ENCODE measurements at places on chromosomes 5 and 9.

GRCh38 chr5:170482511-170482910 is 21.3 kb upstream of the KCNIP1 start:
- peak; percentile 14 for DNase-seq

- peak; percentile 55 for DNase-seq
Observed at GRCh38 chr9:80995759-80996158, 693.6 kb downstream of the TLE1 start.

- no peak for DNase-seq
Observed at GRCh38 chr9:68731857-68732256, 26.8 kb downstream of the PIP5K1B start.

DNA sequence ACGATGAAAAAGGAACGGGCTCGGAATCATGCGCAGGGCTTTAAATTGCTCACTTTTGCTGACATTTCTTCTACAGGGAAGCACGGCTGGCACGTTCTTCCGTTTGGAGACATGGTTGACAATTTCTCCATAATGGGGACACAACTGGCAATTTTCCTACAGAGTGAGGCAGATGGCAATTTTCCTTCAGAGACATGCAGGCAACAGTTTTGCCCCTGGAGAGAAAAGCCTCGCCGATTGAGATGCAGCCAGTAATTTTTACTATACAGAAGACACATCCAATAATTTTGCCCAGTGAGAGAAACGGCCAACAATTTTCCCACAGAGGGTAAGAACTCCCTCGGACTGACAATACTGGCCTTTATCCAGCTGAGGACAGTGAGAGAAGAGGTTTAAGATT is 90.9 kb upstream of the GPR151 start:
- no peak for DNase-seq

GRCh38 chr9:100714372-100715099 is 136.7 kb downstream of the CAVIN4 start:
- DNase-seq: peak; percentile 83

DNA sequence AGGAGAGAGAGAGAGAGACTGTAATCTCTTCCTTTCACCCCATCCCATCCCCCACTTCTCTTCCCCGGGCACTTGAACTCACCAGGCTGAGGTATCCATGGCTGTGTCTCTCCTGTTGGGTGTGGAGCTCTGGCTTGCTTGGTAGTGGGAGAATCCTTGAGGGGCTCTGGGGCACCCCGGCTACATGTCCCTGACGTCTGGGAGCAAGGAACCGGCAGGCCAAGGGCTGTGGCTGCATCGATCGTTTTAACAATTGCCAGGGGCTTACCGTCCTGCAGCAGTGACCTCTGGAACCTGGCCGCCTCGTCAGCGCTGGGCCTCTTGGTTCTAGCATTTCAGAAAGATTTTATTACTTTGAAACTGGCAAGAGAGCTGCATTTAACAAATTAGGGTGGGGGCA is 30.0 kb downstream of the FGF18 start:
- DNase-seq: no peak

GRCh38 chr9:5909976-5910375 is 19.3 kb downstream of the MLANA start:
- no peak for DNase-seq

DNA sequence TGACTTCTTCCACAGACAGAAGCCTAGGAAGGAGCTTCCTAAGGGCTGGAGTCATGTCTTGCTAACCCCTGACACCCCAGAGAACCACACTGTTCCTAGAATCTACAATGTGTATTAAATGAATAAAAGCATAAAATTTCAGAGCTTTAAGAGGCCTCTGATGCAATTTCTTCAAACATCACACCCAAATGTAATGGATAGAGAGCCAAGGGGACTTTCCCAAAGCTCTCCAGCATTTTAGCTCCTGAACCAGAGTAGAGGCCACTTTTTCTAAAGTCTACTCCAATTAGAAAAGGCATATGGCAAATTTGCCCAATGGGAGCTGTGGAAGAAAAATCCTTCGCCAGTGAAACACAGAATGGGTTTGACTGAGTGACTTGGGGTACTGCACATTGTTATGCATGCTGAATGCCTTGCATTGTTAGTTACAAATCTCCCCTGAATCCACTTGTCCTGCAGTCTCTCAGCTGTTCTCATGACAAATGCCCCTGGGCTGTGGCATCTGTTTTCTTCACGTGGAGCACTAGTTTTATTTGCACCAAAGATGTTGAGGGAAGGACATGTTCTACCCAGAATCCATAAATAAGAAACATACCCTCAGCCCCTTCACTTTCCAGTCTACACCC is 334.0 kb downstream of the ASTN2 start:
- DNase-seq: no peak

- DNase-seq: no peak
Observed at GRCh38 chr5:27876071-27876470, 837.7 kb upstream of the CDH9 start.

DNA sequence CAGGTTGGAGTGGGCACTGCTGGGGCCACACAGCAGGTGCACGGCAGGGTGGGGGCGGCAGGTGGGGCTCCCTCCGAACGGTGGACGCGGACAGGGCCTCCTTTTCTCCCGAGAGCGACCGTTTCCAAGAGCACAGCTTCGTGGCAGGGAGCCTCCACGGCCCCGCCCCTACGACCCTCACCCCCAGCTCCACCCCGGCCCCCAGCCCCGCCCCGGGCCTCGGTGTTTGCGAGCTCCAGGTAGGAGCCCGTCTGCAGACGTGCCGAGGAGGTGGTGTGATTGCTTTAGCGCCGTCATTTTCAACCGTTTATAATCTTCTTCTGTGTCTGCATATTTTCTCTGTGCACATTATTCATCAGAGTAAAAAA is 8.8 kb downstream of the GRIN1 start:
- no peak for DNase-seq

DNA sequence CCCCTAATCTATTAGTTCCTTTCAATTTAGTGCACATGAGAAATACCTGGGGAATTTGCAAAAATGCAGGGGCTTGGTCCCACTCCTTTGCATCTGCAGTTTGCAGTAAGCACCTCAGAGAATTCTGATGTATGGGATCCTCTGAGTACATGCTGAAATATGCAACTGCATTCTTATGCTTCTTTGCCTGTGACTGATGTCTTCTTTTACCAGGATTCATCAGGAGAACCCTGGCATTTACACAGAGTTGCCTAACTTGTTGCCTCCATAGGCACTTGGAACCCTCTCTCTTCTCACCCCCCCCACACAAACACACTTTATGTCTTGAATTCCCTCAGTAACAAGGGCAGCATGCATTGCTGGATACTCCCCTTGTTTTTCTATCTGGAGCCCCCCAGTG is 173.1 kb downstream of the KDM4C start:
- DNase-seq: peak; percentile 66

- peak; percentile 71 for DNase-seq
Observed at GRCh38 chr9:127130661-127131538, 8.5 kb upstream of the ANGPTL2 start.

- DNase-seq: no peak
Observed at GRCh38 chr5:176389135-176390123, 878 bp downstream of the HIGD2A start.

GRCh38 chr5:119269061-119269944 is 86.5 kb upstream of the TNFAIP8 start:
- DNase-seq: peak; percentile 70

DNA sequence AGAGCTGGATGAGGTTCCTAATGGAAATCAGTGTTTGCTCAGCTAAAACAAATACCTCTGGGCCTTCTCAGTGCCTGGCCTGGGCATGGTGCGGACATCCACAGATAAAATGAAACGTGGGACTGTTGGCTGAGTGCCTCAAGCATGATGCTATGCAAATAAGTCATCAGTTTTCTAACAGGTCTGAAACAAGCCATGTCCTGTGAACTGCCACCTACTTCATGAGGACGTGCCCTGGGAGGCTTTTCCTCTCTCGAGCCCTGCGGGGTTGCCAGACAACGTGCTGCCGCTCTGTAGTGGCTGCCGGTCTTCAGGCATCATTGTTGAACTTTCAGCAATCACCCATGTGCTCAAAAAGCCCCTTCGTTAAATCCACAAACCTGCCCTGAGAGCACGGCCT is 240.4 kb upstream of the IRX2 start:
- no peak for DNase-seq

GRCh38 chr9:33393581-33393980 is 8.8 kb downstream of the AQP7 start:
- DNase-seq: no peak

DNA sequence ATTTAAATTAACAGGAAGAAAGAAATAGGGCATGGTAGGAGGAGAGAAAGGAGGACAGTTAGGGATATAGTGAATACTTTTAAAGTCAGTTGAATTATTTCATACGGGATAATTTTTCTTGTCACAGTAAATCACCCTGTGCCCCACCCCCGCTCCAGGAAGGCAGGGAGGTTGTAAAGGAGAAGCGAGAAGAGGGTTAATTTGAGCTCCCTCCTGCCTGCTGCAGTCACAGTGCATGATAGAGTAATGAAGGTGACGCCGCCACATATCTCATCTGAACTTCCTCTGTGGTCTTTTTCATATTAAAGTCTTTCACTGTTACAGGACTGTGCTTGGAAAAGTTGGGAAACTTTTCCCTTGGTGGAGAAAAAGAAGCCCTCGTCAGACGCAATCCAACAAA is 896 bp upstream of the PCSK5 start:
- DNase-seq: no peak

DNA sequence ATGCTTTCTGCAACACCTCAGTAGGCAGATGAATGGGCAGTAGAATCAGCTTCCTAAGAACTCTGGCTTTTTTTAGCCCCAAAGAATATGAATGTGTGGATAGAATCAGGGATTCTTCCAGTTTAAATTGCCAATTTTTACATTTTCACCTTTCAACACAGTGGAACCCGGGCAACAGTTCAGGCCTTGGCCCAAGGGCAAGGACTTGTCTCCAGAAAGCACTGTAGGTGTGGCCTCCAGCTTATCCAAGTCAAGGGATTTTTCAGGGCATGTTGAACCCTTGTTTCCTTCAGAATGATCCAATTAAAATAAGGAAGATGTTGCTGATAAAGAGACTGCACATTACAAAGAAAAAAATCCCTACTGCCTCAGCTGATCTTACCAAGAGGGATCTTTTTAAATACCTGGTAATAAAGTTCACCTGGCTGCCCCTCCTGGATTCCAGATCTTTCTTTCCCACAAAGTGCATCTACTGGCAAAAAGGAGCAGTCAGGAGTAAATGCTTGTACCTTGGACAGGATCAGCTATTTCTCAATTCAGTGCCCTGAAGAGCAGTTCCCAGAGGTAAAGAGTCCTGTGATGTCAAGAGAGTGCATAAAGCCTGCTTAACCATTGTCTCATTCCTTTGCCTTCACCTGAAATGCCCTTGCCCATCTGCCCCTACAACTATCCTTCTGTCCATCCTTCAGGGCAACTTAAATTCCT is 80.1 kb upstream of the PLPP6 start:
- no peak for DNase-seq

DNA sequence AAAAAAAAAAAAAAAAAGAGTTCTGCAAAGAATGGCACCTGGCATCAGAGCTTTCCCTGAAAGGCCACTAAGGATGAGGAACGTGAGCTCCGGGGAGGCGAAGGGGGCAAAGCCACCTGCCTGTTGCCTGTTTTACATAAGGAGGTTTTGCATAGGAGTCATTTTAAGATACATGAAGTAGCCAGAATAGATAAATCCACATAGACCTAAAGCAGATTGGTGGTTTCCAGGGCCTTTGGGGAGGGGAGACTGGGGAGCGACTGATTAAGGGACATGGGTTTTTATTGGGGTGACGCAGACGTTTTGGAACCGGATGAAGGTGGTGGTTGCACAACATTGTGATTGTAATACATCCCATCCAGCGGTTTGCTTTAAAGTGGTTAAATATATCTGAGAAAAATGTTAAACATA is 7.1 kb downstream of the NEK6 start:
- no peak for DNase-seq

GRCh38 chr5:67050635-67051034 is 146.0 kb downstream of the CD180 start:
- no peak for DNase-seq

- peak; percentile 73 for DNase-seq
Observed at GRCh38 chr5:79974886-79975285, 16.2 kb downstream of the MTX3 start.

GRCh38 chr5:5886812-5887486 is 464.5 kb downstream of the ICE1 start:
- peak; percentile 63 for DNase-seq

- no peak for DNase-seq
Observed at GRCh38 chr5:121797681-121798518, 53.8 kb upstream of the FTMT start.

DNA sequence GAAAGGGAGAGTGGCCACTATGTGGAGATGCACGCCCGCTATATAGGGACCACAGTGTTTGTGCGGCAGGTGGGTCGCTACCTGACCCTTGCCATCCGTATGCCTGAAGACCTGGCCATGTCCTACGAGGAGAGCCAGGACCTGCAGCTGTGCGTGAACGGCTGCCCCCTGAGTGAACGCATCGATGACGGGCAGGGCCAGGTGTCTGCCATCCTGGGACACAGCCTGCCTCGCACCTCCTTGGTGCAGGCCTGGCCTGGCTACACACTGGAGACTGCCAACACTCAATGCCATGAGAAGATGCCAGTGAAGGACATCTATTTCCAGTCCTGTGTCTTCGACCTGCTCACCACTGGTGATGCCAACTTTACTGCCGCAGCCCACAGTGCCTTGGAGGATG is 19.8 kb downstream of the RGMB start:
- no peak for DNase-seq

DNA sequence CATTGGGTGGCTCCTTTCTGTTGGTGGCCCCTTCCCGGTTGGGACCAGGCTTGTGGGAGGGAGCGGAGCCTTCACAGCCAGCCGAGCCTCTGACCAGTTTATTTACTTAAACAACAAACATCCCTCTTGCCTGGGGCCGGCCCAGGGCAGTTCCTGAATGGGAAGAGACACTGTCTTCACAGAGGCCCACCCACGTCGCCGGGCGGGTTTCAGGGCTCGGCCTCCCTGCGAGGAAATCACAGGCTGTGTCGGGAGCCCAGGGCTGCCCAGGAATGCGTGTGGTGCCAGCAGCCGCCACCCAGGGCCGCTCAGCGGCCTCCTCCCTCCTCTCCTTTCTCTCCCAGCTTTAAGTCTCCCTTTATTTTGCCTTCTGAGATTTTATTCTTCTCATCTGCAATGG is 132.5 kb downstream of the HSD17B3 start:
- peak; percentile 97 for DNase-seq
